ENCODE measurements at places on chromosomes 7 and 10.
A peak's percentile ranks its signal among the peaks of the same experiment; 100 is the strongest.

GRCh38 chr7:129635300-129636029 is 23.9 kb downstream of the NRF1 start:
- peak; percentile 87 for DNase-seq

DNA sequence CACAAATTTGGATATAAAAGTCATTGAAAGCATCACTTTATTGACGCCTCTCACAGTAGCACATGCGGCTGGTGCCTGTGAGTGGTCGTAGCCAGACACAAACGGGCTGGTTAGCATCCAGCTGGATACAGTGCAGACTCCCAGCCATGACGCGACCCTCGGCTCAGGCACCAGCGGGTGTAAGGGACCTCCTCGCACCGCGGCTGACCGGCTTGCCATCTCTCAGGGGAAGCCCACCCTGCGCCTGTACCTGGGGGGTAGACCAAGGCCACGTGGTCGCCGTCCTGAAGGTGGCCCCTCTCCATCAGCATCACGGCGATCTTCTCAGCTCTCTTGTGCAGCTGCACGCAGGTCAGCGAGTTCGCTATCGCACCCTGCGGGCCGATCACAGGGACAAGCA is 213.8 kb downstream of the ZMYND11 start:
- DNase-seq: no peak

- no peak for DNase-seq
Observed at GRCh38 chr10:93568105-93568390, 1.6 kb downstream of the FFAR4 start.

DNA sequence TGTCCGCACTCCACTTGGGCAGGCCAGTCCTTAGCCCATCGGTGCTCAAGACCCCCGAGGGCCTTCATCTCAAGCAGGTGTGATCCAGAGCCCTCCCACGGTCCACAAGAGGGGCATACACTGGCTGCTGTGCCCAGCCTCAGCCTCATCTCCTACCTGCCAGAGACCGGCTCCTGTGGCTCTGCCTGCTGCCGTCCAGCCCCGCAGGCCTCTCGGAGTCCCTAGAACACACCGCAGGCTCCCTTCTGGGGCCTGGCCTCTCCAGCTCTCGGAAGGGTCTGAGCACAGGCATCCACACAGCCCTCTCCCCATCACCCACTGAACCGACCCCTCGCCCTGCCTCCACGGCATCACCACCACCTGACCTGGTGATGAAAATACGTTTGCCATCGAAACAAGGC is 147.4 kb downstream of the PRKAG2 start:
- DNase-seq: no peak

DNA sequence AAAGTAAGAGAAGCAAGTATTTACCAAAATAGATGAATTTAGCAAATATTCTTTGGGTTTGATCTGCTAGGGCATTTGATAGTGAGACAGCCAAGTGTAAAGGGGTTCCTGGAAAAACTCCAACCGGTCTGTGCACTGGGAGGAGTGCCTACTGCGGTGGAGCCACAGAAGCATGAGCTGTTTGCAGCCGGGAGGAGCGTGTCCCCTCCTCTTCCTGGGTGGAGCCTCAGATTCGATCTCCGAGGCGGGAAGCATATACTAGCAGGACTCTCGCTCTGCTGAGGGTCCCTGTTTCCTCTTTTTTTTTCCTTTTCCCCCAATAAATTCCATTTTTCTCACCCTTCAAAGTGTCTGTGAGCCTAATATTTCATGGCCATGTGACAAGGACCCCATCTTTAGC is 45.1 kb upstream of the MET start:
- no peak for DNase-seq

- no peak for DNase-seq
Observed at GRCh38 chr10:11257440-11258090, 239.9 kb downstream of the CELF2 start.

DNA sequence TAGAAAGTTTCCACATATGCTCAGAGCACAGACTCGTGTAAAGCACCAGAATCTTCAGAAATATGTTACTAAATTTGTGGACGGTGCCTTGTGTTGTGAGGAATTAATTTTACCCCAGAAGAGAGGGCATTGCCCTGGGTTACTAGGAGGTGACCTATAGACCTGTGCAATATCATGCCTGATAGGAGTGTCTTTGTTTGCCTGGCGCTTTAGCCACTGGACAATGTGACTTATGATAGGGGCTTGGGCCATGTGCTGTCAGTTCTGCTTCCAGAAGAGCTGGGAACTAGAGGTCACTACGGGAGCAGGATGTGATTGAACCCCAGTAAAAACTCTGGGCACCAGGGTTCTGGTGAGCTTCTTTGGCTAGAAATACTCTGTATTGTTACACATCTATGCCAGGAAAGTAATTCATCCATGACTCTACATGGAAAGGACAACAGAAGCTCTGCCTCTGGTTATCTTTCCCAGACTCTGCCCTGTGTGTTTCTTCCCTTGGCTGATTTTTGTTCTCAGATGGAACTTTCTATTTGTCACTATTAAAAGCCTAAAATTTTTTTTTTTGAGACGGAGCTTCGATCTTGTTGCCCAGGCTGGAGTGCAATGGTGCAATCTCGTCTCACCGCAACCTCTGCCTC is 75.5 kb downstream of the SIRT1 start:
- DNase-seq: no peak

DNA sequence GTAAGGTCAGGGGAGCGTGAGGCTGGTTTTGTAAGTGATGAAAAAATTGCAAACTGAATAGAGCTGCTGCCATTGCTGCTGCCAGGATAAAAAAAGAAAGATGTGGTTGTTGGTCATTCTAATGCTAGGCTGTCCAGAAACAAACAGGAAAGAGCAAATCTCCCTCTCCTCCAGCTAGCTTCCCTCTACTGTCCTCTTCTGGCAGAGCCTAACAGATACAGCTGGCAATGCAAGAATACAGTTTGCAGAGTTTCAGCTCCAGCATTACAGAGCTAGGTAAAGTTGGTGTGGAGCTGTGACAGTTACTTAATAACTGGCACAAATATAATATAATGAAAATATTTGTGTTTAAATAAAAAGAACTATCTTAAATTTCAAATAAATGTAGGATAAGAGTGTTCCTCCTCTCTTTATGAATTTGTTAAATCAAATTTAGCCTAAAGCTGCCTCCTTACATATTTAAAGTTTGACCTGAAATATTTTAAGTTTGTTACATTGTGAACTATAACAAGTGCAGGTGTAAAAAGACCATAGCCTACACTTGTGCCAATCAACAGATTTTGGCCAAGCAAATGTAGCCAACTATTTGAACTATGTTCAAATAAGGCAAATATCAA is 407.7 kb downstream of the SH2D4B start:
- peak; percentile 21 for DNase-seq

DNA sequence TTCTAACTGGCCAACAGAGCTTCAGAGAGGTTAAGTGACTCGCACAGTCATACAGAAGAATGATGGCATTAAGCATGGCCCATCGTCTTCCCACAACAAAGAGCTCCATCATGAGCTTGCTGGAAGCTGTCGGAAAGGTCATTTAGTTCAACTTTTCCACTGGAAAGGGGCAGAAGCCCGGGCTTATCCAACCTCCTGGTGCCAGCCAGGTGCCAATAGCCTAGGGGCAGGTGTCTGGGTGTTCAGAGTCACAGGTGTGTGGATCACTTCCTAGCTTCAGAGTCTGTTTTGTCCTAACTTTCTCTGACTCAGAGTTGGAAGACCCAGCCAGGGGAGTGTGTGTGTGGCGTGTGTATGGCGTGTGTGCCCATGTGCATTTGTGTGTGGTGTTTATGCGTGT is 1.3 kb upstream of the TRPV6 start:
- DNase-seq: no peak

DNA sequence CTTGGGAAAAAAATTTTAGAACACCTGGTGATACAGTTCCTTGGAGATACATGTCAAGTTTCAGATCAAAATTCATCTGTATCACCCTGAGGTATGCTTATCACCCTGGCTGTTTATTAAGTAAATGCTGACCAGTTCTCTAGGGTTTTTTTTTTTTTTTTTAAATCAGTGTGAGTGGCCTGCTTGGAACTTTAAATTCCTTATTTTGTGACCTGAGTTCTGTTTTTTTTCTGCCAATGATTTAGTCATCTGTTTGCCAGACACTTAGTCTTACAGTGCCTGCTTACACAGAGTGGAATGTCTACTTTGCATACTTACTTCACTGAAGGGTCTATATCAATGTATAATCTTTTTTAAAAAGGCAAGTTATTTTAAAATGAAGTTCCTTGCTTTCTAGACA is 1.8 kb downstream of the TSPAN13 start:
- DNase-seq: peak; percentile 10

GRCh38 chr10:17037910-17038309 is 91.7 kb downstream of the CUBN start:
- no peak for DNase-seq

DNA sequence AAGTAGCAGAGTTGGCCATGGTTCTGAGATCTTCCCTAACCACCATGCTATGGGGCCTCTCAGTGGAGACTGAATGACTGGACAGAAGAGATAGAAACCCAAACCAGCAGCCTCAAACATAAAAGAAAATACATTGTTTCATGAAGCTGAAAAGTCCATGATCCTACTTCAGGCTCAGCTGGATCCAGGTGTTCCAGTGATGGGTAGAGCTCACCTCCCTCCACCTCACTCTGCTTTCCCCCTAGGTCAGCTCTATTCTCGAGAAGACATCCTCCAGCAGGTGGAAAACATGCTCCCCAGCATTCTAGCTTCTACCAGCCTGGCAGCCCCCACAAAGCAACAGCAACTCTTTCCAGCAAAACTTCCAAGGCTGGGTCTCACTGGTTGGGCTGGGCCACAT is 132.1 kb downstream of the OAT start:
- no peak for DNase-seq

GRCh38 chr10:89479771-89480446 is 55.5 kb downstream of the SLC16A12 start:
- no peak for DNase-seq

GRCh38 chr10:49733866-49734265 is 28.3 kb downstream of the OGDHL start:
- no peak for DNase-seq

- DNase-seq: no peak
Observed at GRCh38 chr7:108094346-108094745, 35.8 kb downstream of the LAMB4 start.

DNA sequence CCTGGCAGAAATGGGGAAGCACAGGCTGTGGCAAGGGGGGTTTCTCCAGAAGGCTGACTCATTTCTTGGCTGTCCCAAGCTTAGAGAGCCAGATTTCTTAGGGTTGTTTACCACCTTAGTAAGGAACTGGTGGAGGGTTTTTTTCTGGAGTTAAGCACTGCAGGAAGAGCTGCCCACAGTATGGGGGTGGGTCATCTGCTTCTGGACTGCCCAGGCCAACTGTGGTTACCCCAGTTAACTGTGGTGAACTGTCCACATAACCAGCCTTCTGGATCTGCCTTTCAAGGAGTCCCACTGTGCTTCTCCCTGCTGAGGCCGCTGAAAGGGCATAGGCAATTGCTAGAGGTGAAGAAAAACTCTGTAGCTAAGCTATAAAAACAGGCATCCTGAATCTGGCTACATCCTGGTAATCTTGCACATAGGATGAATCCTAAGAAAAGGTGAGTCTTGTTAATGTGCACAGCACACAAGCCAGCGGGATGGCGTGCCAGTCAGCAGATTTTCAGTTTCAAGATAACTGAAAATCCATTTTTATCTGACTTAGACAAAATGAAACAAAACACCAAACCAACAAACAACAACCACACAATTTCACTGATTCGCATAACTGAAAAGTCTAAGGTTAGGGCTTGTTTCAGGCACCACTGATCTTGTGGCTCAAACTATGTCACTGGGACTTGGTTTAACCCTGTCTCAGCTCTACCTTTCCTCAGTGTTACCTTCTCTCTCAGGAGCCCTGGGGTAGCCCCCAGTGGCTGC is 21.6 kb upstream of the TSPAN33 start:
- DNase-seq: no peak

DNA sequence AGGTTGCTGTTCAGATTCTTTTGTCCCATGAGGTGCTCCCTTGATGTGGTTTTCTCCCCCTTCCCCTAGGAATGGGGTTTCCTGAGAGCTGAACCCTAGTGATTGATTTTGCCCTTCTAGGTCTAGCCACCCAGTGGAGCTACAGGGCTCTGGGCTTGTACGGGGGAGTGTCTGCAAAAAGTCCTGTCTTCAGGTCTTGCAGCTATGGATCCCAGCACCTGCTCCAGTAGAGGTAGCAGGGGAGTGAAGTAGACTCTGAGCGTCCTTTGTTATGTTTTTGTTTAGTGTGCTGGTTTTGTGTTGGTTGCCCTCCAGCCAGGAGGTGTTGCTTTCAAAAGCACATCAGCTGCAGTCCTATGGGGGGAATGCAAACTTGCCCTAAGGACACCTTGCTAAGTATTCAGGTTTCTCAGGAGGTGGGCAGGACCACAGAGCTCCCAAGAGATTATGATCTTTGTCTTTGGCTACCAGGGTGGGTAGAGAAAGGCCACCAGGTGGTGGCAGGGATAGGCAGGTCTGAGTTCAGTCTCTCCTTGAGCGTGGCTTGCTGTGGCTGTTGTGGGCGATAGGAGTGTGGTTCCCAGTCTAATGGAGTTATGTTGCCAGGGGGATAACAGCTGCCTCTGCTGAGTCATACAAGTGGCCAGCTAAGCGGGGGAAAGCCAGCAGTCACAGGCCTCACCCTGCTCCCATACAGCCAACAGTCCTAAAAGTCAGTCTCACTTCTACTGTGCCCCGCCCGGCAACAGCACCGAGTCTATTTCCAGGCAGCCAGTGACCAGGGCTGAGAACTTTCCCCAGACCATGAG is 92.4 kb upstream of the JCAD start:
- DNase-seq: no peak

DNA sequence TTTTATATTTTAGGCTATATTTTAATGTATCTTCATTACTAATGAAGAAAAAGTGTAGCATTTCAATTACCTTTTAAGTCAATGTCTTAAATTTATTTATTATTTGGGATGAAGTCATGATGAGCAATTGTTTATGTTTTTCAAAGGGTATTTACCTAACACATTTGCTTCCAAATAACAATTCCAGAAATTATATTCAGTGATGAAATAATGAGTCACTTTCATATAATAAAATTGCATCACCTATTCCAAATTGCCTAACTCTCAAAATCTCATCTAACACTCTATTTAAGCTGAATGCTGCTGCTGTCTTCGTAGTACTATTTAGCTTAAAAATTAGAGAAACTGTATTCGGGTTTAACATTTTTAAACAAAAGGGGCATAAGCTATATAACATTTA is 97.7 kb downstream of the PRKG1 start:
- no peak for DNase-seq

- no peak for DNase-seq
Observed at GRCh38 chr10:43190775-43191174, 52.5 kb downstream of the CSGALNACT2 start.

GRCh38 chr7:115475206-115475605 is 553.3 kb downstream of the MDFIC start:
- DNase-seq: no peak

DNA sequence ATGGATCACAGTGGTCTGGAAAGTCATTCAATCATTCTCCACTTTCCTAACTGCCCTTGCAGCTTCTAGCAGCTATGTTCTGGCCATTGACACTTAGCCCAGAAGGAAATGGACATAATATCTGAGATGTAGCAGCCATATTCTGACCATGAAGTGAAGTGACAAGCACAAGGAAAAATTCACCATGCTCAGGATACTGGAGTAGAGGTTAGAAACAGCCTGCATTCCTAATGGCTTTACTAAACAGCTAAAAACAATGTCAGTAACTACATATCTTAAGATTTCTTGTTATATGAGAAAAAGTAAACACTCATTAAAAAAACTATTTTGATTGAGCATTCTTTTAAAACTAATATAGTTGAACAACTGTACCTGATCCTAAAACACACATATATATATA is 443.8 kb downstream of the MAGI2 start:
- DNase-seq: peak; percentile 8

Data from cerebellar cortex (tissue), 1 donor.